Glutamatergic neuron (in vitro differentiated cells): ENCODE measurements at places on chromosomes 3 and 15. TPM values are rescaled to one million over a fixed set of nuclear protein-coding genes. Genes with fewer than 3 reads are reported as not detected.

- no peak for DNase-seq
Observed at GRCh38 chr3:134034005-134034785, 4.5 kb upstream of the SLCO2A1 start.

GRCh38 chr3:44242721-44243120 lies 1.0 kb downstream of the TOPAZ1 start:
- no peak for DNase-seq

- DNase-seq, result no peak
Observed at GRCh38 chr15:38182900-38183299, 69.7 kb upstream of the SPRED1 start.

DNA sequence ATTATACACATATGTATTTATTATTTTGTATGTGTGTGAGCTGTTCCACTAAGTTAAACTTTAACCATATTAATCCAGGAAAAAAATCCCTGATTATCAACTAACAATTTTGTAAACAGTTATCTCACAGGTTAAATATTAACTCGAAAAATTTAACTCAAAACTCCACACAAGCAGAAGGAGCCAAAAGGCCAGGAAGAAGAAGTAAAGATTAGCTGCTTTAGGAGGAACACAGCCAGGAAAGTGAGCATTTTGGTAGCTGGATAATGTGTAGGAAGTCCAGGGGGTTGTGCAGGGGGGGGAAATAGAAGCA lies 425.0 kb downstream of the TIGIT start:
- no peak for DNase-seq

DNA sequence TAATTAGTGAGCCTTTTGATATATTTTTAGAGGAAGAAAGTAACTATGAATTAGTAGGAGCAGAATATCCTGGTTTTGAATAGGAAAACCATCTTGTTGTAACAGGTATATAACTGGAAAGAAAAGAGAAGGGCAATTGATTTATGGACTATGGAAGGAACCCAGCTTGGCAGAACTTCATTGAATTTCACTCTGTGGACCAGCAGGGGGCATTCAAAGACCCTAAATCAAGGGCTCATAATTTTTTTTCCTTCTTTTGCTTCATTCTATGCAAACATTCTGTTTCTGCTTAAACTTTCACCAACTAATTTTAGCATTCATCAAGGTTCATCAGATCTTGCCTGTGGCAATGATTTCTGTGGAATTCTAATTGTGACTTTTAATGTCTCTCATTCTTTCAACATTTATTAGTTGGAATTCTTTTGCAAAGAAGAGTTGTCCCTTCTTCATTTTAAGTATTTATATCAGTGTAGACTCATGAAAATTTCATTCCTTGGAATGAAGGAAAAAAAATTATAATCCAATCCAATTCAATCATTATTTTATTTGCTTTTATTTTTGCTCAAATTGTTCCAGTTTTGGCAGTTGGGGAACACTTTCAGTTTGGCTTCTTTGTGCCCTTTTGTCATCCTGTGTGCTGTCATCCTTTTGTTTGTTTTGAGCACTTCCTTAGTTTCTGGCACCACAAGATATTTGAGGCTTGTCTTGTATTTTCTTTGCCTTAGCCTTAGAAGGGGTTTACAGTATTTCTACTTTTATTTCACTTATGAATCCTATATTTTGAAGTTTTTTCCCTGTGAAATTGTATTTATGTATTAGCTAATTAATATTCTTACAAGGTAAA lies 30.4 kb downstream of the NXPE3 start:
- no peak for DNase-seq

GRCh38 chr3:48472673-48472922 lies 26.1 kb downstream of the ATRIP start:
- DNase-seq, result no peak

GRCh38 chr3:167876620-167877281 lies 141.2 kb downstream of the SERPINI1 start:
- DNase-seq, result no peak

DNA sequence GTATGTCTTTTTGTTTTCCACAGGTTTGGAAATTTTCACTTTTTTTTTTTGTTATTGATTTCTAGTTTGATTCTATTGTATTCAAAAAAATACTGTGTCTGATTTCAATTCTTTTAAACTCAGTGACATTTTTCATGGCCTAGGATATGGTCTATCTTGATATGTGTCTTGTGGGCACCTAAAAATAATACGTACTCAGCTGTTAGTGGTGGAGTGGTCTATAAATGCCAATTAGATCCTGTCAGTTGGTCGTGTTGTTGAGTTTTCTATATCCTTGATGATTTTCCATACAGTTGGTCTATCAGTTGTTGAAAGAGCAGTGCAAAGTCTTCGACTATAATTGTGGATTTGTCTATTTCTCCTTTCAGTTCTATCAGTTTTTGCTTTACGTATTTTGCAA lies 61.7 kb downstream of the LSM3 start:
- DNase-seq, result no peak

DNA sequence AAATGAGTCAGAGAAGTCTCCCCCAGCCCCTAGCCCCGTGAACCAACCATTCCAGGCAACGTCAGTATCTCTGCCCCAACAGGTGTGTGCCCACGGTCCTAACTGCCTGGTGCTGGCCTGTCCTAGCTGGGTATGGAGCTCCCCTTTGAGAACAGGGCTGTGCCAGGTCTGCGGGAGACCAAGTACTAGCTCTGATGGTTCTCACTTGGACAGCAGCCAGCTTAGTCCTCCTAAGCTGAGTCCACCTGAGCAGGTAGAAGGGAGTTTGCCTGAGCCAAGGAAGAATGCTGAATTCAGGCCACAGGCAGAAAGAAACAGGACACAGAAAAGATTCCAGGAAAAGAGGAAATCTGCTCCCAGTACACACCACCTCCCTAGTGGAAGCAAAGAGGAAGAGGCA lies 33.1 kb upstream of the PARL start:
- DNase-seq, result no peak

DNA sequence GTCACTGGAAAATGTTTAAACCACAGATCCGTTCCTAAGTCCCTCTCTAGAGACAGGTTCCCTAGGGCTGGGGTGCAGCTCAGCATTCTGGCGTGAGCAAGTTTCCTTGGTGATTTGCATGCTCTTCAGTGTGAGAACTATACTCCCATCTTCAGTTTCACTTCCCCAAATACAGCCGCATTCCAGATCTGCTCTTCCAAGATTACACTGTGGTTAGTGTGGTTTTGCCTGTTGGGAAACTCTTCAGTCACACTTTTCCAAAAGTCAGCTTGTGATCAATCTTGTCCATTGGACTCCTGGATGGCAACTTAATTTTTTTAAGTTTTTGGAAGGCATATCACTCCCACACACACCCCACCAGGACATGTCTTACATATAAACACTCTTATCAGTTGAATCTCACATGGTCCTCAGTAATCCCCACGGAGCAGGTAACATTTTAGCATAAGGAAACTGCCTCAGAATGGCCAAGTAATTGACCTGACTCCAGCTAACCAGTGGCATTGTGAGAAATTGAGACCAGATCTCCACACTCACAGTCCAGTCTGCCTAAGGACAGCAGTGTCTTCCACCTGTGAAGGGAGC lies 33.5 kb upstream of the PTPN23 start:
- DNase-seq, result no peak

GRCh38 chr15:79170256-79170664 lies 79.7 kb upstream of the RASGRF1 start:
- no peak for DNase-seq

GOLGA8T gene
- not detected for total RNA-seq

OXTR gene
- 4.0 TPM for total RNA-seq

TRPM1 gene
- not detected for total RNA-seq

DNA sequence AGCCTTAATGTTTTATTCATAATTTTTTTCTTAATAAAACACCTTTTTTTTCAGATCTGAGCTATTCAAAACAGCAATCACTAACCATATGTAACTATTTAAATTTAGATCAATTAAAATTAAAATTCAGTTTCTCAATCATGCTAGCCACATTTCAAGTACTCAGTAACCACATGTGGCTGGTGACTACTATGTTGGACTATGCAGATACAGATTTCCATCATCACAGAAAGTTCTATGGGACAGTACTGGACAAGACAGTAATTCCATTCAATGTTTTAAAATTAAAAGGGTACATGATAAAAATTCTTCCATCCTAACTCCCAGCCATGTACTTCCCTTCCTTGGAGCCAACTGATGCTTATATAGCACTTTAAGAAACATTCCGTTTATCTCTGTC lies 119.3 kb downstream of the GLDN start:
- no peak for DNase-seq

STRIT1 gene
- total RNA-seq, result not detected
